ENCODE measurements at places on chromosomes 2 and 18.

DNA sequence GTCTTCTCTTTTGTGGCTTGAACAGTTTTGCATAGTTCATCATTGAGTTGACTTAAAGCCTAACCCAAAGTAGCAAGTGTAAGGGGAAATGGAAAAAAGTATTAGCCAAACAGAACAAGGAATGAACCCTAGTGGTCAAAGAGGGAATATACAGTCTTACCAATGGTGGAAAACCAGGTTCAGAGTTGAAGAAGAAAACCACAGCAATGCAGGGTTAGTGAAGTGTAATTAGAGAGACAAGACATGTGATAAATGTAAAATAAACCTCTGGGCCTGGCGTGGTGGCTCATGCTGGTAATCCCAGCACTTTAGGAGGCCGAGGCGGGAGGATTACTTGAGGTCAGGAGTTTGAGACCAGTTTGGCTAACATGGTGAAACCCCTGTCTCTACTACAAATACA lies 2.4 kb downstream of the TTN start:
- DNase-seq: no peak

GRCh38 chr2:217000406-217000805 lies 140.5 kb upstream of the TNP1 start:
- no peak for DNase-seq

DNA sequence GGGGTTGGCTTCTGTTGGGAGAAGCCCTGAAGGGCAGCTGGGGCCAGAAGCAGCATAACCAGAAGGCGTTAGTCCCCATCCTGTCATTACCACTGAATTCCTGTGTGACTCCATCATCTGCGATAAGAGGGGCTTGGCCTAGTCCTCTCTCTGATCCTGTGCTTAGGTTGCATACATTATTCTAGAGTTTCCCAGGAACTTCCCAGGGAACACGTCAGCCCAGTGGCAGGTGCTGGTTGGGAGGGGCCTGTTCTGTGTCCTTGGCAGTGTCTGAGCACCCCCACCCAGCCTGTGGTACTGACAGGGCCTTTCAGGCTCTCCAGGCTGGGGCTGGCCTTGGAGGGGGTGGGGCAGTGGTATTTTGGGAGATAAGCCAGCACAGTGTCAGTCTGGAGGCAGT lies 4.5 kb upstream of the TOGARAM2 start:
- no peak for DNase-seq

DNA sequence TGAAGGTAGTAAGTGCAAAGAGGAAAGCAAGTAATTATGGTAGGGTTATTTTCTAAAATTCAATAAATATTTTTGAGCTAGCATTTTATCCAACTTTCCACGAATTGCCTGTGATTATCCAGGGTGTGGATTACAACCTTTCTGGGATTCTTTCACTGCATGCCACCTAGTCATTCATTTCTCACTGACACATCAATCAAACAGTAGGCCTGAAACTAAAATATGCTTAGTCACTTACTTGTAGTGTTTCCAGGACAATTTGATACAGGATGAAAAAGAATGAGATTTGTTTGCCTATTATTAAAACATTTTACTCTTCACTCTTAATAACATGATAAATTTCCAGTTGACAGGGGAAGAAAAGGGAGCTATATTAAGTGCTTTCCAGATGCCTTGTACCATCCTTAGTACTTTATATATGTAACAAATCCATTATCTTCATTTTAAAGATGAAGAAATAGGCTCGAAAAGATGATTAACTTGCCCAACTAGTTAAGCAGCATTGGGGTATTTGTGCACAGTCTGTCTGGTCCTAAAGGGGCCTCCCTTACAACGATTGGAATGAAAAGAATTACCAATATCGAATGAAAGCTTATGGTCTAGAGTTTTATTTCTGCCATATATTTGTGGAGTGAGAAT lies 70.4 kb downstream of the KCTD1 start:
- DNase-seq: no peak

DNA sequence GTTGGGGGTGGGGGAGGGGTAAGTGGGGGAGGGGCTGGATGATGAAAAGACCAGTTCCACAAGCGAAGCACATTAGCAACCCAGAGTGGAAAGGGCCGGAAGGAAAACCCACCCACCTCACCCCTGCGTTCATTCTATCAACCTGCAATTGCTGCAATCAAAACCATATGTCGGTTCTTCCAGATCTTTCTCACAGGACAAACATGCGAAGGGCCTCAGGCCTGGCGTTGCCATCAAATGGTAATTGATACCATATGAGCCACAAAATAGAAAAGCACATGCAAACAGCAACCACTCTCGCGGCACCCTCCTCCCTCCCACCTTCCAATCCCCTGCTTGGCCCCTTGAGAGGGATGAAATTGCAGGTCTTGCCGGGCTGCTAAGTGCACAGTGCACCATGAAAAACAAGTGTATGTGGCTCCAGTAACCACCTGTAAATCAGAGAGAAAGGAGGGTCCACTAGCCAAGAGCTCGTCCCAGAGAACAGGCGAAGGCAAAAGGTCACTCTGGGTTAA lies 287.5 kb downstream of the TCF4 start:
- DNase-seq: no peak

DNA sequence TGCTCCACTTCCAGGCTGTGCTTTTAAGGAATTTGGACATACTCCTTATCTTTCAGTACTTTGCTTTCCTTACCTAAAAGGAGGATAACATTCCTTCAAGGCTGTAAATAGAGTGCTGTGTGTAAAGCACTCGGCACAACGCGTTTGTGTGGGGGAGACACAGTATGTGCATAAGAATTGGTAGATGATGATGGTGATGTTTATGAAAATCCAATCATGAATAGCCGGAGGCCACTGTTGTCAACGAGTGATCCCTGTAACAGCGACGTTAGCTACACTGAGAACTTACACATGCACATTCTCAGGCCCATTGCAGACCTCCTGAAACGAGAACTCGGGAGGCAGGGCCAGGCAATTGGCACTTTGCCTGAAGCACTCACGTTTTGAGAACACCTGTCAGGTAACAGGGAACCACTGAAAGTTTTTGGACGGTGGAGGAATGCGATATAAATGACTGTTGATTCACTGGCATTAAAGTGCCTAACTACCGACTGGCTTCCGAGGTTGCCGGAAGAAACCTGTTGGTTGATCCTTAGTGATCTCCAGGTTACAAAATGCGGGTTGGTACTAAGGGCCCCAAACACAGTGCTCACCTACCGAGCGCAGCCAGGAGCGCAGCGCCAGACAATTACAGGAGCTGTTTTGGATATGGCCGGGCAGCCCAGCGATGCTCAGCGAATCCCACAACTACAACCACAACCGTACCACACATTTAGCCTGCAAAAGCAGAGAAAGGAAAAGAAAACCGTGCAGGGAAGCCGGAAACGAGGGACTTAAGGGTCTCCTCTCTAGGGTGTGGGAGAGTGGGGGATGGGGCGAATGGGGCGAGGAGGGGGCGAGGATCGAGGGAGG lies 1.0 kb upstream of the MAP4K4 start:
- DNase-seq: no peak

DNA sequence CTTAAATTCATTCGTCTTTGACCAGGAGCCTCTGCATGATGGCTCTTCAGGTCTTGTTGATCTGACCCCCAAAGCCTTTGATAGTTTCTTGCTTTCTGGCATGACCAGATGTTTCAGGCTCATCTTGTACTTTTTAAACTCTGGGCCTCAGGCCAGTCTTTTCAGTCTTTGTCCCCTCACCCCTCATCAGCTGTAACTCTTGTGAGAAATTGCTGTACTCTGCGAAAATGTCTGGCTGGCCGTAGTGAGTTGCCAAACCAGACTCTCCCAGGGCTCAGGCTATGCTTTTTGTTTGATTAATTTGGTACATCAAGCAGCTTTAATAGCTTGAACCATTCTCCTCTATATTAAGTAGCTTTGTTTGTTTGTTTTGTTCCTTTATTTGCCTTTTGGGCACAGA lies 75.9 kb downstream of the BABAM2 start:
- no peak for DNase-seq

DNA sequence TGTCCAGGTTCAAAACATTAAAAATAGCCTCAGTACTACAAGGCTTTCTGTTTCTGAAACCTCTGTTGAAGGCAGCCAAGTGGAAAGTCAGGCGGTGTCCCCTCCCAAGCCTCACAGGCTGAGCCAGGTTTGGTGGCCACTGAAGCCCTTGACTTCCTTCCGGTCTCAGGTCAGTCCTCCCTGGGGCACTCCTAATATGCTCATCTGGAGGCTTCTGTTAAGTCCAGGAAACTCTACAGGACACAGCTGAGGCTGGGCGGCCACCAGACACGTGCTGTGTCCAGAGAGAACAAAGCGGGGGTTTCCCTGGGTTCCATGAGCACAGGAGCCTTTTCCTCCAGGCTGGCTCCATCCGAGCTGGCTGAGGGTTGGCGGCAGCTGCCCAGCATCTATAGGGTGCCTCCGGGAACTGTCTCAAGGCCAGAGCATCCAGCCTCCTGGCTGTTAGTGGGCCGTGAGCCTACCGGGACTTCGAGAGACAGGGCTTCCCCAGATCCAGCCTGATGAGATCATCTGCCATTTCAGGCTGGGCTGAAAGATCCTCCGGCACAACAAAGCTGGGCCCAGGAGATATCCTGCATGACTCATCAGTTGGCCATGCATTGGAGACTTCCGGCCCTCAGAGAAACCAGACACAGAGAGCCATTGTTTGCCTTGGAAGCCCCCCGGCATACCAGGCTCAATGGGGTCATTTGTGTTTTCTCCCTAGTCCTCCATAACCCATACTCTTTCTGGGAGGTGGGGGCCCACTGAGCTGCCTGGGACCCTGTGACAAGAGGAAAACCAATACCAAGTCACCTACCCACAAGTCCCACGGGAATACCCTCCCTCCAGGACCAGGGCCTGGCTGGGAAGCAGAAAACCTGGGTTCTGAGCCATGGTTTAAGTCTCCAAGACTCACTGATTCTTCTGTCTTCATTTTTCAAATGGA lies 71.7 kb downstream of the HS1BP3 start:
- no peak for DNase-seq

GRCh38 chr2:186984481-186984880 lies 135.5 kb upstream of the ZSWIM2 start:
- no peak for DNase-seq

DNA sequence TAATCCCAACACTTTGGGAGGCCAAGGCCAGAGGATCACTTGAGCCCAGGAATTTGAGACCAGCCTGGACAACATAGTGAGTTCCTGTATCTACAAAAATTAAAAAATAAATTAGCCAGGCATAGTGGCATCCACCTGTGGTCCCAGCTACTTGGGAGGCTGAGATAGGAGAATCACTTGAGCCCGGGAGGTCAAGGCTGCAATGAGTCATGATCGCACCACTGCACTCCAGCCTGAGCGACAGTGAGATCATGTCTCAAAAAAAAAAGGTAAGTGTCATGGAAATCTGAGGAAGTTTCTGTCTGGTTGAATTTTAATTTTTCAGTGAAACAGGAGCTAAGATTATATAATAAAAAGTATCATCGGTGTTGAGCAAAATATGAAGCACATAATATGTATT lies 2.5 kb upstream of the C2orf15 start:
- no peak for DNase-seq

DNA sequence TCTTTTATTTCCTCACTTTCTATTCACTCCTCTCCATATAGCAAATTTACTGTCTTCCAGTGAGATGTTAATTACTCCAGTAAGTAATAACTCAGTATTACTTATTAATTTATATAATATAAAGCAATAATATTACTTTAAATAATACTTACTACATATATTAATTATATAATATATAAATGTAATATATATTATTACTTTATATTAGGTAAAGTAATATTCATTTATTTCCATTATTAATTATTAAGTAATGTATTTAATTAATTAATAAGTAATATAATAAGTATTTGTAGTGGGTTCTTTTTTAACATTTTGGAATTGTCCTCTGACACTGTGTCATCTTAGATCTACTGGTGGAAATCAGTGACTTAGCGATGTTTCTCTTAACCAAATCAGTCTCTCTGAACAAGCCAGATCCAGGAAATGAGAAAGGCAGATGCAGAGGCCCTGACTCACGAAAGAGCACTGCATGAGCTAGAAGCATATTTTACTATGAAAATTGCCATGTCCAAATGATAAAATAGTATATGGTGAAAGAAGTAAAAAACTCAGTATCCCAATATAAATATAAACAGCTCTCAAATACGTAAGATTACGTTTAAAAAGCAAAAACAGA lies 115.9 kb downstream of the DSEL start:
- no peak for DNase-seq

GRCh38 chr2:179898873-179899272 lies 37.5 kb upstream of the ZNF385B start:
- DNase-seq: no peak

DNA sequence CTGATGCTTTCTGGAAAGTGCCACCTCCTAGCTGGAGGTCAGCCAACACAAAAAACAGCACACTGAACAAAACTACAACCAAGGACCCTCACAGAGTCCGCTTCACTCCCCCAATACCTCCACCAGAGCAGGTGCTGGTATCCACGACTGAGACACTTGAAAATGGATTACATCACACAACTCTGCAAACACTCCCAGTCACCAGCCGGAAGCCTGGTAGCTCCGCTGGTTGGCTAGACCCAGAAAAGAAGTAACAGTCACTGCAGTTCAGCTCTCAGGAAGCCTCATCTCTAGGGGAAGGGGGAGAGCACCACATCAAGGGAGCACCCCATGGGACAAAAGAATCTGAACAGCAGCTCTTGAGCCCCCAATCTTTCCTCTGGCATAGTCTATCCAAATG lies 175.4 kb downstream of the LCLAT1 start:
- DNase-seq: no peak

DNA sequence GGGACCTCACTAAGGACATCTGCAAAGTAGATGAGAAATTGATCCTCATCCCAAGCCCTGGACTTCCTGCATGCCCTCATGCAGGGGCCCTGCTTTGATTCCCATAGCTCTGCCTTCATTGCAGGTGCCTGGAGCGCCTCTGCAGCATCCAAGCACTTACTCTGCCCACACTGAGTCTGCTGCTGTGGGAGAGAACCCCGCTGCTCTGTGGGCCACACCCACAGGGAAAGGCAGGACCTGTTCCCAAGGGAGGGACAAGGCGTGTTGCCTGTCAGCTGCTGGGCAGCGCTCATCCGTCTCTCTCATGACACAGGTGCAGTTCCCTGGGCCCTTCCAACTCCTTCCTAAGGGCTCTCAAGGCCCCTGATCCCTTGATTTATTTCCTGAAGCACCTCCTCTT lies 266.8 kb upstream of the SMIM21 start:
- DNase-seq: no peak

DNA sequence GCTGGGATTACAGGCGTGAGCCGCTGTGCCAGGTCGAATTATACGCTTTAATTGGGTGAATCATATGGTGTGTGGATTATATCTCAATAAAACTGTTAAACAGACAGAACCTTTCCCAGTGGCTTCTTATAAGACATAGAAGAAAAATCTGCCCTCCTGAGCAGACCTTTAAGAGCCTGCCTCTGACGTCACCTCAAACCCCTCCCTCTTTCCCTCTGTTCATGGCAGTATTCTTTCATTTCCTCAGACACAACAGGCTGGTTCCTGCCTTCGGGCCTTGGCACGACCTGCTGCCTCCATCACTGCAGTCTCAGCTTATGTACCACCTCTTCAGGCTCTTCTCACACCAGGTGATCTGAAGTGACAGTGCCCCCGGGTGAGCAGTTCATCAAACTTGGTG lies 14.0 kb upstream of the PDIA6 start:
- no peak for DNase-seq

GRCh38 chr18:78304192-78305164 lies 675.1 kb upstream of the SALL3 start:
- no peak for DNase-seq

GRCh38 chr2:26757873-26758789 lies 6.0 kb upstream of the SLC35F6 start:
- peak; percentile 66 for DNase-seq
